Hematopoietic multipotent progenitor cell treated with erythropoietin and hydrocortisone succinate and interleukin-3 and kit ligand, for 17 days (in vitro differentiated cells): ENCODE measurements at places on chromosomes 3 and 15.

GRCh38 chr3:109021556-109021955, 67.9 kb upstream of the GUCA1C start:
- no peak for DNase-seq

DNA sequence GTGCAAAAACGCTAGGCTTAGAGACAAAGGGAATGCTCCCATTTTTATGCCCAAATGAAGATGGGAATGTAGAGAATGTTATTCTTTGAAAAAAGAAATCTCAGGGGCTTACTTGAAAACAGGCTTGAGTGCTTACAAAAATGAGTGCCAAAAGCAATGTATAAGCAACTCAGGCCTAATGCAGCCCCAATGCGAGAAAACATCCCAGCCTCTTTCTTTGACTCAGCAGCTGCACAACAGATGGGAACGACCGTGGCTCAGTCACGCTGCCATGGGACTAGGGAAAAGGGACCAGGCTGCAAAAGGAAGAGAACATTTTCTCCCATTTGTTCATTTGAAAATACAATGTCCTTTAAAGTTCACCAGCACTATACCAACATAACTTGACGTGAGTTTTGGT, 246.4 kb upstream of the LRIG1 start:
- DNase-seq = no peak

GRCh38 chr3:139935866-139936817, 1.2 kb downstream of the CLSTN2 start:
- no peak for DNase-seq

DNA sequence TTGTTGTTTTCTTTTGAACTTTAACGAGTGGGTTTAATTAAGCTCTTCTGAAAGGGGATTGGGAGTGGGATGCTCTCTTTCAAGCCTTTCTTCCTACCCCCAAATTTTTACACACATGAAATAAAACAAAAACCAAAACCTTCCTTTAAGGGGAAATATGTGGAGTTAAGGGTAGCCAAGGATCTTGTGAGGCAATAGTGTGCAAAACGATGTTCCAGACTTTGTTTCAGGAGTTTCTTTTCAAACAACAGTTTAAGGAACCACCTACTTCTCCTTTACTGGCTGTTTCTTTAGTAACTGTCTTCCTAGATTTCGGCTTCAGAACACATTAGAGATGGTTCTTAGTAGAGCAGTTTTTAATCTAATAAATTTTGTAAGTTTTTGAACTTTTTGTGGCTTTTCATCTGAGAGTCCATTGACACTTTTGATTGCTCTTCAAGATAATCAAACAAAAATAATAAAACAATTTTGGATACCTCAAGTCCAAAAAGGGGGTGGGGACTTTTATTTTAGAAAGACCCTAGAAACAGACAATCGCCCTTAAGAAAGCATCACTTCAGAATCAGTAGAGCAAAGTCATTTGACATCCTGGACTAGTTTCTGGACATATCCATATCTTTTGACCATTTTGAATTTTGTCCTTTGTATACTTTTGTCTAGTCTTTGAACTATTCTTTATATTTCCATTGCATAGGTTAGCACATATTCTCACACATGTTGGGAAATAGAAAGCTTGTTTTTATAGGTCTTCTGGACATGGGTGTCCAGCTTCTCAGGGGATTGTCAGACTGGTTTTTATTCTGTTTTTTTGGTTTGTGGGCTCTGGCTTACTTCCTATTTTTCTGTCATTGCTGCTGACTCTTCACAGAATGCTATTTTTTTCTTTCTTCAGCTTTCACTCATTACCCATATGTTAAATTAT, 6.0 kb downstream of the DIPK2A start:
- DNase-seq = peak; percentile 68

GRCh38 chr3:58526515-58526957, 10.5 kb downstream of the ACOX2 start:
- DNase-seq = no peak
